ENCODE measurements at places on chromosomes 6 and 20.

GRCh38 chr20:48065833-48066232 is 280.6 kb upstream of the SULF2 start:
- no peak overlapping the region for H3K4me3 ChIP-seq
- DNase-seq = no peak
- H3K4me1 ChIP-seq = no peaks in the 10 kb centered on the region
- H3K27me3 ChIP-seq = peaks cover under 1% of the 10 kb centered on the region
- H3K36me3 ChIP-seq = no peaks in the 10 kb centered on the region
- no peak overlapping the region for H3K27ac ChIP-seq

GRCh38 chr6:157996201-157996712 is 14.6 kb downstream of the SYNJ2 start:
- H3K36me3 ChIP-seq = 0 out of 2 replicates have a peak, but pooled peaks cover 2% of the 10 kb centered on the region
- H3K27ac ChIP-seq = no peak overlapping the region
- DNase-seq = no peak

GRCh38 chr6:43196337-43196736 is 14.3 kb downstream of the CUL9 start:
- DNase-seq = no peak
- H3K27ac ChIP-seq = no peak overlapping the region
- no peaks in the 10 kb centered on the region for H3K27me3 ChIP-seq
- H3K4me1 ChIP-seq = no peaks in the 10 kb centered on the region

DNA sequence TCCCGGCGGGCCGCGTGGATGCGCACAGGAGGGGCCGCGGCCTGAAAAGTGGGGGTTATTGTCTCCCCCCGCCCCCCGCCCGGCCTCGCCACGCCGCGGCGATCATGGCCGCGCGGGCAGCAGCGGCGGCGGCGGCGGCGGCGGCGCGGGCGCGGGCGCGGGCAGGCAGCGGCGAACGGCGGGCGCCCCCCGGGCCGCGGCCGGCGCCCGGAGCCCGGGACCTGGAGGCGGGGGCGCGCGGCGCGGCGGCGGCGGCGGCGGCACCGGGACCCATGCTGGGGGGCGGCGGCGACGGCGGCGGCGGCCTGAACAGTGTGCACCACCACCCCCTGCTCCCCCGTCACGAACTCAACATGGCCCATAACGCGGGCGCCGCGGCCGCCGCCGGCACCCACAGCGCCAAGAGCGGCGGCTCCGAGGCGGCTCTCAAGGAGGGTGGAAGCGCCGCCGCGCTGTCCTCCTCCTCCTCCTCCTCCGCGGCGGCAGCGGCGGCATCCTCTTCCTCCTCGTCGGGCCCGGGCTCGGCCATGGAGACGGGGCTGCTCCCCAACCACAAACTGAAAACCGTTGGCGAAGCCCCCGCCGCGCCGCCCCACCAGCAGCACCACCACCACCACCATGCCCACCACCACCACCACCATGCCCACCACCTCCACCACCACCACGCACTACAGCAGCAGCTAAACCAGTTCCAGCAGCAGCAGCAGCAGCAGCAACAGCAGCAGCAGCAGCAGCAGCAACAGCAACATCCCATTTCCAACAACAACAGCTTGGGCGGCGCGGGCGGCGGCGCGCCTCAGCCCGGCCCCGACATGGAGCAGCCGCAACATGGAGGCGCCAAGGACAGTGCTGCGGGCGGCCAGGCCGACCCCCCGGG is 637 bp downstream of the ARID1B start:
- H3K27me3 ChIP-seq = no peaks in the 10 kb centered on the region
- peaks cover 39% of the 10 kb centered on the region for H3K4me1 ChIP-seq
- H3K36me3 ChIP-seq = no peaks in the 10 kb centered on the region
- H3K27ac ChIP-seq = peak overlapping the region; percentile 90
- H3K4me3 ChIP-seq = peak overlapping the region; percentile 91

GRCh38 chr6:11889572-11889971 is 111.0 kb upstream of the ADTRP start:
- H3K27ac ChIP-seq = no peak overlapping the region
- no peaks in the 10 kb centered on the region for H3K36me3 ChIP-seq
- H3K4me3 ChIP-seq = no peak overlapping the region
- H3K4me1 ChIP-seq = no peaks in the 10 kb centered on the region
- H3K27me3 ChIP-seq = no peaks in the 10 kb centered on the region

- H3K4me1 ChIP-seq = no peaks in the 10 kb centered on the region
- H3K4me3 ChIP-seq = no peak overlapping the region
- DNase-seq = no peak
- no peak overlapping the region for H3K27ac ChIP-seq
These were observed 60.4 kb downstream of the YTHDF1 start for GRCh38 chr20:63155266-63156165.

GRCh38 chr6:156383059-156383458 is 394.1 kb upstream of the ARID1B start:
- H3K4me1 ChIP-seq = peaks cover 18% of the 10 kb centered on the region
- H3K27me3 ChIP-seq = no peaks in the 10 kb centered on the region
- DNase-seq = no peak

DNA sequence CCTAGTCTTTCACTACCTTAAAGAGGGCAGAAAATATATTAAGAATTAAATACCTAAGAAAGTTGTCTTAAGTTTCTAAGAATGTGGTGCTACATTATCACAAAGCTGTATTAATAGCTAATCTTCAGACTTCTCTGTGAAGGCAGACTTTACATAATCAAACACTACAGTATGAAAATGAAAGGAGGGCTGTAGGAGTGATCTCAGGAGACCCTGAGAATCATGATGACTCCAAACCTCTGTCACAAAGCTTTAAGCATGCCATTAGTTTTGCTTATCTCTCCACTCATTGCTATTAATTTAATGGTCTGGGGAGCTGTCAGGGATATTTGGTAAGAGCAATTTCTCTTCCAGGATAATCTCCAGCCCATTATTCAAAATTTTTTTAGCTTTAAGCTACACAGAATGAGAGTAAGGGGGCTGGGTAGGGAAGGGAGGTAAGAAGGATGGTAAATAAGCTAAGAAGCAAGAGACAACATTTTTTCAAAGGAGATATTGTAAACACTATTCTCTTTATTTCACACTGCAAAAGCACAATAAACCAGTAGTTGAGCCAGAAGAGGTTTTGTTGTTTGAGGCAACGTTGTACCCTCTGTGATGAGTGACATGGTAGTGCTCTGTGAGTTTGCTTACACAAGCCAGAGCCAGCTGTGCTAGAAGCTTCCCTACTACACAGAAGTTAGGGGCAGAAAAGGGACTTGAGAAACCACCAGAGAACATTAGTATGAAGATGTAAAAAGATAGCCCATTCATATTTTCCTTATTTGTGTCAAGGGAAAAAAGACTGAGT is 258.8 kb downstream of the GMDS start:
- H3K27me3 ChIP-seq = no peaks in the 10 kb centered on the region
- H3K4me3 ChIP-seq = no peak overlapping the region
- no peaks in the 10 kb centered on the region for H3K4me1 ChIP-seq
- H3K36me3 ChIP-seq = no peaks in the 10 kb centered on the region
- no peak overlapping the region for H3K27ac ChIP-seq
- DNase-seq = no peak

DNA sequence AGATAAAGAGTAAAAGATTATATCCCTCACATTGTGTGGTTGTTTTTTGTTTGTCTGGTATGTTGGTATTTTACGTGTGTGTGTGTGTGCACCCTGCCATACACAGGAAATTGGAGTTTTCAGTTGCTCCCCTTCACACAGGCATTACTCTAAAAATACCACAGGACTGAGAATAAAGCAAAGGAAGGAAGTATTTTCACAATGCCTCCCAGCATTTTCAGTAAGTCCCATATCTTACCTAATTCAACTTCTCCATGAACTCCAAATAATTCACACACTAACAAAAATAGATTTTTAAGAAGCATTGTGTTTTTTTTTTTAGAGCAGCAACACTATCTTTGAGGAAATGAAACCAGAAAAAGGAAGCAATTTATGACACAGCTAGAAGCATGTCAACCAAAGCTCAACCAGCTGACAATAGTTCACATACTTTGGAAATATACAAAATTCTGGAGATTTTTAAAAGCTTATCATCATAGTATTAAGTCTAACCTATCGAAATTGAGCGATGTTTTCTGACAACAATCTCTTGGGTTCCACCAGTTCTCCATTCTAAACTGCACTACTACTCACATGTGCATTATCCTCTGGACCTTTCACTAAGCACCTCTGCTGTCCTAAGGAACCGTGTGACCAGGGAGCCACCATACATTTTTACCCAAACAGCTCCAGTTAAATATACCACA is 2.1 kb downstream of the UBE2J1 start:
- DNase-seq = no peak
- peak overlapping the region; percentile 60 for H3K27ac ChIP-seq
- peaks cover 9% of the 10 kb centered on the region for H3K4me1 ChIP-seq
- no peaks in the 10 kb centered on the region for H3K36me3 ChIP-seq
- no peaks in the 10 kb centered on the region for H3K27me3 ChIP-seq

- no peaks in the 10 kb centered on the region for H3K4me1 ChIP-seq
- no peaks in the 10 kb centered on the region for H3K36me3 ChIP-seq
- H3K27me3 ChIP-seq = no peaks in the 10 kb centered on the region
These were observed 66.4 kb upstream of the PDE10A start for GRCh38 chr6:165729307-165729936.

DNA sequence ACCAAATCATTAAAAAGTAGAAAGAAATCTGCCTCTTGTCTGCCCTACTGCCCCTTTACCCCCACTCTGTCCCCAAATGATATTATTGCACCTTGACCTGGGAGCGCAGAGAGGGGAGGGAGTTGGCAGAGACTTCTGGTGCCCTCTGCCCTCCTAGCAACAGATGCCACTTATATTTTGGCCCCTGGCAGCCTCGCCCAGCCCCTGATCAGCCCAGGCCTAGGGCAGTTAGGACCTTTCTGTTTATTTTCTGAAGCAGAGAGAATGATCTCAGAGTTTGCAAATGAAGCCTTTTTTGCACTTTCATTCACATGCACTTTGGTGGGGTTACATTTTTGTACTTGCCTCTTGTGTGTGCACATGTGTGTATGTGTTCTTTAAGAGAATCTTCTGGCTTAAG is 8.4 kb upstream of the SGK2 start:
- no peaks in the 10 kb centered on the region for H3K27me3 ChIP-seq
- no peak for DNase-seq
- no peaks in the 10 kb centered on the region for H3K36me3 ChIP-seq
- no peak overlapping the region for H3K27ac ChIP-seq
- no peak overlapping the region for H3K4me3 ChIP-seq
- H3K4me1 ChIP-seq = no peaks in the 10 kb centered on the region

- H3K27ac ChIP-seq = no peak overlapping the region
- H3K36me3 ChIP-seq = no peaks in the 10 kb centered on the region
- H3K4me3 ChIP-seq = no peak overlapping the region
- no peak for DNase-seq
- no peaks in the 10 kb centered on the region for H3K27me3 ChIP-seq
- no peaks in the 10 kb centered on the region for H3K4me1 ChIP-seq
These were observed 141.3 kb downstream of the TRMT11 start for GRCh38 chr6:126127659-126128058.

DNA sequence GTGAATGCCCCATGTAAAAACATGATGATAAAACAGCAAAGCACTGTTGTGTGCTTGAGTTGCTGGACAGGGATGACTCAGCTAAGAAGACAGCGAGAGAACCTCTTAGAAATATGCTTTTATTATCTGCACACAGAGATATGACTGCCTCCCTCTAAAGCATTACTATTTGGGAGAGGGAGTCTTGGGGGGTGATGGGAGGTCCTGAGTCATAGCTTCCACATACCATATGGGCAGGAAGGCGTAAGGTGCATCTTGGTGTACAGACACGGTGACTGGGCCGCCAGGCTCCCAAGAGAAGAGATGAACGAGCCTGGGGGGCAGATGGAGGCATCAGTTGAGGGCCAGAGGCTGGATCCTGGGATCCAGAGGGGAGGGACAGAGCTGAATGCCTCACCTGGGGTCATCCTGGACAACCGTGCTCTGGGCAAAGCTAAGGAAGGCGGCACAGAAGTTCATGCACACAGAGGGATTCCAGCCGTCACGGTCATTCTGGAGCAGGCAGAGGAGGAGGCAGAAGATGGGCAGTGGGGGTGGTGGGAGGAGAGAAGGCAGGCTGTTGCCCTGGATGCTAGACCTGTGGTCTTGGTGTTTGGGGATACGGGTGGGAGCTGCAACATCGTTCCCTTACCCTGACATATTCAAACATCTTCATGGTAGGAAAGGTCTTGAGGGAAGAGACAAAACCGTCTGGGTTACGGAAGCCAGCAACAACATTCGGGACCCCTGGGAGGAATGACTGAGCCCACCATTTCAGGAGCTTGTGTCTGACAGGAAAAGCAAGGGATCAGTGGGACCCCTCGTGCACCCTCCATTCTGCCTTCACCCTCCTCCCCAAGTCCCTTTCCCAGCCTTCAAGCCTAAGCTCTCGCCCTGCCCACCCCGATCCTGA is 2.0 kb downstream of the DXO start:
- peak overlapping the region; percentile 94 for H3K27ac ChIP-seq
- peaks cover 5% of the 10 kb centered on the region for H3K36me3 ChIP-seq
- DNase-seq = no peak
- no peaks in the 10 kb centered on the region for H3K27me3 ChIP-seq

- no peak overlapping the region for H3K4me3 ChIP-seq
- no peaks in the 10 kb centered on the region for H3K4me1 ChIP-seq
- no peak overlapping the region for H3K27ac ChIP-seq
- H3K27me3 ChIP-seq = no peaks in the 10 kb centered on the region
These were observed 259.2 kb downstream of the DLL1 start for GRCh38 chr6:170031684-170032121.

GRCh38 chr6:68032217-68032616 is 602.9 kb upstream of the ADGRB3 start:
- no peaks in the 10 kb centered on the region for H3K27me3 ChIP-seq
- no peaks in the 10 kb centered on the region for H3K36me3 ChIP-seq
- H3K4me3 ChIP-seq = no peak overlapping the region
- no peak overlapping the region for H3K27ac ChIP-seq
- no peak for DNase-seq
- no peaks in the 10 kb centered on the region for H3K4me1 ChIP-seq

- H3K36me3 ChIP-seq = no peaks in the 10 kb centered on the region
- H3K4me1 ChIP-seq = no peaks in the 10 kb centered on the region
- H3K27me3 ChIP-seq = no peaks in the 10 kb centered on the region
- H3K4me3 ChIP-seq = no peak overlapping the region
These were observed 28.5 kb downstream of the BACH2 start for GRCh38 chr6:90268178-90268577.

Data from Panc1 (cell line).